Stimulated activated CD8-positive, alpha-beta memory T cell treated with anti-CD3 and anti-CD28 coated beads, Interleukin-2, amount 100 ng/mL, for 1 hour (primary cell): ENCODE measurements at places on chromosomes 5 and 9.

GRCh38 chr5:149586708-149587318 lies 5.5 kb downstream of the ARHGEF37 start:
- no peak for DNase-seq

DNA sequence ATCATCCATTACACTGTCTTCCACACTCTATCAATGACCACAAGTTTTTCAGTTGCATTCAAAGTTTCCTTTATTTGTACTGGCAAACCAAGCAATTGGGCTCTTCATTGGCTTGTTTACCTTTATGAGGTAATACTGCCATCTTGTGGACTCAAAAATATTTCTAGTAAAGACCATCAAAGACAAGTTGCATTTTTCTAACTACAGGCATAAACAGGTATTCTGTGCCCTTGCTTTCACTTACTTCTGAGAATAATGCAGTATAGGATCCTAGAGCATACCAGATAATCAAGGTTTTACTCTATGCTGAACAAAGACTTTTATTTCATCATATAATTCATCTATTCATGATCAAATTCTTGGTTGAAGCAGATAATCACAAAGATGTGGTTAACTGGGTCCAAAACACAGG lies 173.7 kb upstream of the POU5F2 start:
- DNase-seq, result no peak

DNA sequence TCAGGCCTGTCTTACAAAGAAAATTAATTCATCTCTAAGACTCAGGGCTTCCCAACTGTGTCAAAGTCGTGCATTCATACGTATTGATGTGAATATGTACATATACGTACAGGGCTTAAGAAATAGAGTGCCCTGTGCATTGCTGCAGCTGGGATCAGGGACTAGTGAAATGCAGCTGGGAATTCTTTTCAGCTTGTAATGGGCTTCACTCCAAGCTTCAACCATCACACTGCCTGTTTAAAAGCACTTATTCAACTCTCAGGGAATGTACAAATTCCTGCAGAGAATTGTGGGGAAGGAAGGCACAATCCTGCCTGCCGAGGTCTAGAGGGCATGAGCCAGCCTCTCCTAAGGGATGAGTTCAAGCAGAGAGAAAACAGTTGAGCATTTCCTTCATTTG lies 59.6 kb upstream of the MAN2A1 start:
- DNase-seq, result no peak

DNA sequence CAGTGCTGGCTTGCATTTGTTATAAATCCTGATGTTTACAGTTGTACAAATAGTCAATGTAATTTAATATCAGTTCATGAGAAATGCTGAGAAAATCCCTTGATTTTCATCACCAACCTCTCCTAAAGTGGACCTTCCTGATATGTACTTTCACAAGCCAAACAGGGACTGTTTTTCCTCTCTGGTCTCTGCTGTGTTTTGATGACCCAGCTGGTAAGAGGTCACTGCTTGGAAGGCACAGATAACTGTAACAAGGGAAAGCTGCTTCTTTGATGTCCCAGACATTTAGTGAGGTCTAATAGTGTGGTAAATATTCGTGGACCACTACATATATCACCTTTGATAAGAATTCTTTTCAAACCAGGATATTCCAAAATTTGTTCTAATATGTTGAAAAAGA lies 68.7 kb upstream of the HAPLN1 start:
- DNase-seq, result no peak

- DNase-seq, result no peak
These were observed 193.5 kb downstream of the PLK2 start for GRCh38 chr5:58266402-58266801.

- DNase-seq, result no peak
These were observed 141.5 kb downstream of the RMI1 start for GRCh38 chr9:84121991-84122523.

GRCh38 chr5:59921816-59922215 lies 28.3 kb upstream of the PDE4D start:
- no peak for DNase-seq

GRCh38 chr9:94101162-94101853 lies 17.0 kb downstream of the PTPDC1 start:
- no peak for DNase-seq

DNA sequence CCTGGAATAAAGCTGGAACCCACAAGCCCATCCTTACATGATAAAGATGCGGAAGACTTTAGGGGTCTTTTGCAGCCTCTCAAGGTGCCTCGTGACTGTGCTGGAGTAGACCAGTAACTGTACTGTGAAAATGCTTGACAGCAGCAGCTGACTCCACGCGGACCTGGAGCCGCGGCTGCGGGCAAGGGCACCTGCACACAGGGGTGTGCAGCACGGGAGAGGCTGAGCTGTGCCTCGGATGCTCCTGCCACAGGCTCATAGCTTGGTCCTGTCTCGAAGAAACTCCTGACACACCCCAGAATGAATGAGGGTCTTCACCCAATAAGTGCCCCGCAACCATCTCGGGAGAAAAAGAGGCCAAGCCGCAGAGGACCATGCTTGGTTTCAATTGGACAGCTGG lies 40.3 kb upstream of the CEP72 start:
- DNase-seq, result no peak

DNA sequence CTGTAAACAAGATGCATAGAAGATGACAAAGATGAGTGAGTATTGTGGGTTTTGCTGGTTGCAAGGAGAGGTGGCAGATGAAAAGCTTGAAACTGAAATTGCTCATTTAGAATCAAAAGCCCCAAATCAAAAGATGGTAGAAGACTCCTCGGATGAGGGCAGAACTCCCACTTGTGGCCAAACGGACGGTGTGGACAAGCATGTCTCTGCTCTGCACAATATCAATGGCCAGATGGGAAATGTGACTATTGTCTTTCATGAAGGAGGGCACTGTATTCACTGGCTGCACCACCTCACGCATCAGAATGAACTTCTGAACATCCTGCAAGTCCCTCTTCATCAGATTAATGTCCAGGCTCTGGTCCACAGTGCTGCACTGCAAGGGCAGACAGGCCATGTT lies 541.7 kb downstream of the MTRR start:
- DNase-seq, result no peak

- DNase-seq, result no peak
These were observed 250.8 kb upstream of the KLF4 start for GRCh38 chr9:107740088-107740980.

DNA sequence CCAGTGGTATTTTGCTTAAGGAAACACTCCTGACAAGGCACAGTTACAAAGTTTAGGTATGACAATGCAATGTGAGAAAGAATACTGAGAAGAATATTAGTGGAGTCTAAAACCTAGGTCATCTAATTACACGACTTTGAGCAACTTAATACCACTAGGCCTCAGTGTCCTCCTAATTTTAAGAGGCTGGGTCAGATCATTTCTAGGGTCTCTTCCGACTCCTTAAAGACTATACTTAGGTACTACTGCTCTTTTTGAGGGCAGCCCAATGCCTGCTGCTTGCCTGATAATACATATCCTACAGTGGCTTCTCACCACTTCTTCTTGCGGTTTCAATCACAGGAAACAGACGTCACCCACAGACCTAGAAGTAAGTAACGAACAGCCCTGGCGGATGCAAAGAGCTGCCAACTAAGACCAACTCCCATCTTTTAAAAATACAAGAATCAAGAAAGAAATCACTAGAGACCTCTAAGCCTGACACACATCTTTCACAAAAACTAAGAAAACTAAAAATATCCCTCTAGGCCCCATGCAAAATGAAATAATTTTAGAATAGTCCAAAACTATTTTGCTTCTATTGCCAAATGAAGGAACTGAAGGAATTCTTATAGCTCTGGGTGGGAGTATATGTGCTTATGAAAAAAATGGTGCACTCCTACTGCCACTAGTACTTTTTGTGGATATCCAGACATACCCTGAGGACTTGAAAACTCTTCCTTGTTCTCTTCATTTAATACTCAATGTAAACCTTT lies 13.1 kb downstream of the DIAPH1 start:
- DNase-seq, result peak; percentile 55

GRCh38 chr9:8864545-8864896 lies 1064.9 kb upstream of the DMAC1 start:
- DNase-seq, result no peak

DNA sequence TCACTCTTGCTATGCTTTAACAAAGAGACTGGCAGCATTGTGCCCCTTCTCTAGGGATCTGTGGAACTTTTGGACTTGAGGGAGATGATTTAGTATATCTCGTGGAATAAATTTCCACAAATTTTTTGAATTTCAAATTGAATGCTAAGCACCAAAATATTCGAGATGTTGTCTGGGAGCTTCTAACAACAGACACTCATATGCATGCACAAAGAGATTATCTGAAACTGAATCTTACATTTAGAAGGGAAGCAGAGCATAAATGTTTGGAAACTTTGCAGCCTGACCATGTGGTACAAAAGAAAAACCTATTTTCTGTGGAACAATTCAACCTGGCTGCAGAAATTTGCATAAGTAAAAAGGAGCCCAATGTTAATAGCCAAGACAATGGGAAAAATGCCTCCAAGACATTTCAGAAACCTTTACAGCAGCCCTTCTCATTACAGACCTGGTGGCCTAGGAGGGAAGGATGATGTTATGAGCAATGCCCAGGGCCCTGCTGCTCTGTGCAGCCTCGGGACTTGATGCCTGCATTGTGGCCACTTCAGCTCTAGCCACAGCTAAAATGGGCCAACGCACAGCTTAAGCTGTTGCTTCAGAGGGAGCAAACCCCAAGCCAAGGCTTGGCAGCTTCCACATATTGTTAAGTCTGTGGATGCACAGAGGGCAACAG lies 285.8 kb upstream of the FAM174A start:
- DNase-seq, result no peak
